ENCODE measurements at places on chromosomes 6 and 20.

GRCh38 chr6:31692886-31693285 is 10.2 kb downstream of the ABHD16A start:
- no peak for DNase-seq

GRCh38 chr6:71258078-71258866 is 30.3 kb upstream of the OGFRL1 start:
- DNase-seq: no peak

- no peak for DNase-seq
Measured at GRCh38 chr20:58995461-58996225, 11.4 kb downstream of the CTSZ start.

DNA sequence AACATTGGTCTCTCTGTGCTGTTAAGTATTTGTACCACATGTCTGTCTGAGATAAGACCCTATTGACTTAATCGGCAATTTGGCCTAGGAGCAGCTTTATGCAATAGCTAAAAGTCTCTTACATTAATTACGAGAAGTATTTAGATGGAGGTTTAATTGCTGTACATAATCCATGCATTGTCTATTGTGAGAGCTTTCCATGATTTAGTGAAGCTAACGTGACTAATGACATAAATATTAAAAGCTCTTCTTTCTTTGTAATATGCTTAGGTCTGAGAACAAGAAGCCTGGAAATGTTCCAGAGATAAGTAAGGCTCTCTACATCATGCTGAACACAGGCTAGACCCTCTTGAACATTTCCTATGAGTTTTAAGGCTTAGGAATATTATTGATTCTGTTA is 32.7 kb upstream of the FAM83B start:
- DNase-seq: no peak

DNA sequence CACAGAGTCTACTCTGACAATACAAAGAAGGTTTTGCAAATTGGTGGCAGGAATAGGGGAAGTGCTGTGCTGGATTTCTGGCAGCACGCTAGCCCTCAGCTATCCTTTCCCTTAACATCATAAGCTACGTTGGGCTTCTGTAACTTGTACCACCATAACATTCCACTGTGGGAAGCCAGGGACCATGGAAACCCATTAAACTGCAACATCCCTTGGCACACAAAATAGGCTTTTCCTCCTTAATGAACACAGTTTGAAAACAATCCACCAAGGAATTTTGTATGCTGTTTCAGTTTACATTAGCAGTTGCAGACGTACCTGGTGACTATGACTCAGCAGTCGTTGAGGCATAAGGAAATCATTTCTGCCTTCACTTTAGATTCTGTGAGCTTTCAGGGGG is 203.9 kb upstream of the RAB32 start:
- no peak for DNase-seq

- no peak for DNase-seq
Measured at GRCh38 chr20:48599106-48599747, 228.6 kb downstream of the PREX1 start.

- no peak for DNase-seq
Measured at GRCh38 chr6:122423734-122424133, 24.3 kb downstream of the HSF2 start.

DNA sequence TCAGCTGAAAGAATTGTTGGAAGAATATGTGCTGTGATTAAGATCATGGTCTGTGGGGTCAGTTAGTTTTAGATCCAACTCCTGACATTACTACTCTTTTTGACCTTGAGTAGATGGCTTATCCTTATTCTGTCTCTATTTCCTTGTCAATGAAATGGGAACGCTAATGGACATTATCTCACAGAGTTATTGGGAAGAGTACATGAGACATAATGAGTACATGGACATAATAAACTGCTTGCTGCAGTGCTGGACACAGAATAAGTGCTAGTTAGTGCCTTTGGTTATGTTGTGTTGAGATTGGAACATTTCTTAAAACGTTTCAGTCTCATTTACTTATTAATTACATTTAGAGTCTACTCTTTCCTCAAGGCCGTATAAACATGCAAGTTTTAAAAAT is 42.6 kb downstream of the MAPK14 start:
- no peak for DNase-seq

DNA sequence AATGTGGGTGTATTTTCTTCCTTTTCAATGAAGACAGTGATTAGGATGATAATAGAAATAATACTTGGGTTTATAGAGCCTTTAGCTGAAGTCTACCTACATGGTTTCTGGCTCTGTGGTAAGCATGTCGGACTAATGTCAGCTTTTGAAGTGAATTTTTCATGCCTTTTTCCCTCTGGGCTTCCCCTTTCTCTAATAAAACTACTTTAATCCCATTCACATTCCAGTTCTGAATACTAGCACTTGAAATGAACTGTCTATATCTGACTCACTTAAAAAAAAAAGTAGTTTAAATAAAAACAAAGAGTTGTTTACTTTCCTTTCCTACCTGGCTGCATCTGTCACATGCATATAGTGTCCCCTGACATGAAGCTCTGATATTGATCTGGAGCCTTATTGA is 545.9 kb upstream of the FLRT3 start:
- no peak for DNase-seq

GRCh38 chr6:22447249-22448196 is 121.8 kb upstream of the HDGFL1 start:
- DNase-seq: no peak

DNA sequence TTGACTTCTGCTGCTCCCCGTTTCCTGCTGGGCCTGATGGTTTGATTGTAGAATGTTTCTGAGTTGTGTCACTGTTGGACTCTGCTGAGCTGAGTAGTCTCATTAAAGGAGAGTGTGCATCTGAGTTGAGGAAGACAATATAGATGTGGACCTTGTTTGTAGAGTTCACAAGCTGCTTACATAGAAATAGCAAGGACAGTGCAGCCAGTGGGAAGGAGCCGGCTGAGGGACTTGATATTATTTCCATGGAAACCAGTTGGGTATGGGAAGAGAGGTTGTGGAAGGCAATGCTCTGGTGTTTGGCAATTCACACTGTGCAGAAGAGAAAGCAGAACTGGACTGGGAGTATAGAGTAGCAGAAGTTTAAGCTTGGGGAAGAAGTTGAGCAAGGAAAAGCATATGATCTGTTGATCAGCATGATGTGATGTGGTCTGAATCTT is 14.8 kb downstream of the IGF2R start:
- DNase-seq: no peak

DNA sequence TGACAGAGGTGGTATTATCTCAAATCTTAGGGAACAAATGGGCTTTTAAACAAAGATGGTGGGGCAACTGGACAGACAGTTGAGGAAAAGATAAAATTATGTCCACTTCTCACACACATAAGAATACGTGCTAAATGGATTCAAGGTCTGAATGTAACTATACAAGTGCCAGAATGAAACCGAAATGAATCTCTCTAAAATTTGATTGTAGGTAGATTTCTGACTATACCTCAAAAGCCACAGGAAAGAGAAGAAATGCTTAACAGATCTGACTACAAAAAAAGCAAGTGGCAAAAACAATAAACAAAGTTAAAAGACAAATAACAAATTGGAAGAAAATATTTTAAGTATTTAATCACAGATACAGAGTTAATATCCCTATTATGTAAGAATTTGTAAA is 182.7 kb upstream of the OLIG3 start:
- DNase-seq: no peak

- DNase-seq: no peak
Measured at GRCh38 chr6:111339294-111339693, 143.7 kb downstream of the REV3L start.

- DNase-seq: no peak
Measured at GRCh38 chr6:128192972-128193371, 292.1 kb upstream of the THEMIS start.

GRCh38 chr6:52522655-52523054 is 54.2 kb downstream of the TRAM2 start:
- DNase-seq: no peak

DNA sequence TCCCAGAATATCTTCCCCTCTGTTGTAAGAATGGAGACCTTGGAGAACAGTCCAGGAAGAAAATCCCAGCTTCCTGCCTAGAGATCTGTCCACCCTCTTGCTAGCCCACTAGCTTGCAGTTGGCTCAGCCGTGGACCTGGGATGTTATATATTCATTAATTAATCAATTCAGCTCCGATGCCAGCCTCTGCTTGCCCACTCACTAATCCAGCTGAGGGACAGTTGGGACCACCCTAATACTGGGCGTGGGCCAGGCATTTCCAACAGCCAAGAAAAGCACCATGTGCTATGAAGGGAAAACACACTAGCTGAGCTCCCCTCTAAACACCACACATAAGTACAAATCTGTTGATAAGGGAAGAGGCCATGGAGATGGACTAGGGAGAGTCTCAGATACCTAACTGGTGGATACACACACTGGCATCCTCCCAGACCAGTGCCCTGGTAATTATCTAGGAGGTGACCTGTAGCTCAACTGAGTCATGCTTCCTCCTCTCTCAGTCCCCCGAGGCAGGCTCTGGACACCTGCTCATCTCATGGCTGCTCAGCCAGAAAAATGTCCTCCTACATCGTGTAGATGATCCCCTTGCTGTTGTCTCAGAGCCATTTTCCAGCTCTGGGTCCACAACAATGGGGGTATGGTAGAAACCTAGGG is 78.9 kb downstream of the ANKRD60 start:
- no peak for DNase-seq

DNA sequence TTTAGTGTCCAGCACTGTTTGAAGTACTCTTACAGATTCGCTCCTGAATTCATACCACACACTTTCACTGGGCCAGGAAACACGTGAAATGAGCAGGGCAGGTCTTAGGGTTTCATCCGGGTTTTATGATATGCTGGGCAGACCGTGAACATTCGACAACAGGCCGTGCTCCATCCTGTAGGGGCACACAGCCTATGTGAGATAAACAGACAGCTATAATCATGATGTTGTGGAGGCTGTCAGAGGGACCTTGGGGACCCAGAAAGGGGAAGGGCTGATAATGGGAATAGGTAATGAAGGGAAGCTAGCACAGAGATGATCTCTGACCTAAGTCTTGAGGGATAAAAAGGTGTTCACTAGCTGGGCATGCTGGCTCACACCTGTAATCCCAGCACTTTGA is 110.4 kb downstream of the RIN2 start:
- DNase-seq: no peak

DNA sequence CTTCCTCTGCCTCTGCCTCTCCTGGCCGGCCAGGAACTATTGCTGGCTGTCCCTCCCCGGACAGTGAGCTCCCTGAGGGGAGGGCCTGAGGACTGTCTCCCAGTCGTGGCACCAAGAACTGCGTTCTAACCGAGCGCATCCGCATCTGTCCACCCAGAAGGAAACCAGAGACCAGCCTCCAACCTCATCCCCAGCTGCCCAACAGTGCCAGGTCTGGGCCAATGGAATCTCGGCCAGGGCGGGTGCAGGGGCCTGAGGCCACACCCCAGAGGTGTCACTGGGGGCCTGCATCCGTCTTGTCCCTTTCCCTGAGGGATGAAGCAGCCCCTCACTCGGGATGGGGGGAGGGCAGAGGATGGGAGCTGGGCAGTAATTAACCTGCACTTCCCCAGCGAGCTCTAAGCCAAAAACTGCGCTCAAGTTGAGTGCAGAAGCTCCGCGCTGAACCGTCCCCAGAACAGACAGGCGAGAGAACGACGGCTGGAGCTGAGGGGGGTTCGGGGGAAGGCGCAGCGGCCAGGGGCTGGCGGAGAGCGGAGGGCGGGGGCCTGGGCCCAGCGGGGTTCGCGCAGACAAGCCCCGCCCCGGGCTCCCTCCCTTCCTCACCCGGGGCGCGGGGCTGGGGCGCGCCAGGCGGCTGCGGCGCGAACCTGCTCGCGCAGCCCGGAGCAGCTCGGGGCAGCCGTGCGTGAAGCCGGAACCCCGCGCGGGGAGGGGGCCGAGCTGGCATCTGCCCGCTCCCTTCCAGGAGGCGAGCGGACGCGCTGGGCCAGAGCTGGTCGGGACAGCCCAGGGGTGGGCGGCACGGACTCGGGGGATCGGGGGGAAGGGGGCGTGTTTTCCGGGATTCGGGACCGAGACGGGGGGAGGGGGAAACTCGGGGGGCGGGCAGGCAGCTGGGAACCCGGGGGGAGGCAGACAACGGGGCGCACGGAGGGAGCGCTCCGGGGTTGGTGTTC is 1.4 kb downstream of the TFEB start:
- peak; percentile 21 for DNase-seq

GRCh38 chr6:18280084-18280483 is 15.8 kb upstream of the DEK start:
- DNase-seq: no peak

- no peak for DNase-seq
Measured at GRCh38 chr6:107217248-107217647, 101.9 kb upstream of the BEND3 start.

GRCh38 chr20:52649727-52650126 is 322.4 kb upstream of the TSHZ2 start:
- DNase-seq: no peak

DNA sequence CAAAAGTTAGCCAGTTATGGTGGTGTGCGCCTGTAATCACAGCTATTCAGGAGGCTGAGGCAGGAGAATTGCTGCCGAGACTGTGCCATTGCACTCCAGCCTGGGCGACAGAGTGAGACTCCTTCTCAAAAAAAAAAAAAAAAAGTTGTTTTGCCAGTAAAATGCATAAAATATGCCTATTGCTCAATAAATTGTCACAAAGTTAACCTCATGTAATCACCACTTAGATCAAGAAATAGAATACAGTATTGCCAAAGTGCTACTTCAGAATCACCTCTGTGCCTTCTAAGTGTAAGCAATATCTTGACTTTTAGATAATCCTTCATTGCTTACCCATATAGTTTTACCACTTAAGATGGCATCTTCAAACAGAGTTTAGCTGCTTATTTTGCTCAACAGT is 80.7 kb downstream of the TRMT11 start:
- DNase-seq: no peak

All from activated T-helper 1 cell treated with anti-CD3 and anti-CD28 coated beads, Interleukin-2, amount 50 U/mL, for 16 hours (primary cell).